GF-D8 (cell line): ENCODE measurements at places on chromosomes 11 and 22.

- DNase-seq, result no peak
Measured at GRCh38 chr22:47174096-47174495, 411.6 kb downstream of the TBC1D22A start.

- no peak for DNase-seq
Measured at GRCh38 chr11:76610371-76610770, 60.2 kb downstream of the LRRC32 start.

DNA sequence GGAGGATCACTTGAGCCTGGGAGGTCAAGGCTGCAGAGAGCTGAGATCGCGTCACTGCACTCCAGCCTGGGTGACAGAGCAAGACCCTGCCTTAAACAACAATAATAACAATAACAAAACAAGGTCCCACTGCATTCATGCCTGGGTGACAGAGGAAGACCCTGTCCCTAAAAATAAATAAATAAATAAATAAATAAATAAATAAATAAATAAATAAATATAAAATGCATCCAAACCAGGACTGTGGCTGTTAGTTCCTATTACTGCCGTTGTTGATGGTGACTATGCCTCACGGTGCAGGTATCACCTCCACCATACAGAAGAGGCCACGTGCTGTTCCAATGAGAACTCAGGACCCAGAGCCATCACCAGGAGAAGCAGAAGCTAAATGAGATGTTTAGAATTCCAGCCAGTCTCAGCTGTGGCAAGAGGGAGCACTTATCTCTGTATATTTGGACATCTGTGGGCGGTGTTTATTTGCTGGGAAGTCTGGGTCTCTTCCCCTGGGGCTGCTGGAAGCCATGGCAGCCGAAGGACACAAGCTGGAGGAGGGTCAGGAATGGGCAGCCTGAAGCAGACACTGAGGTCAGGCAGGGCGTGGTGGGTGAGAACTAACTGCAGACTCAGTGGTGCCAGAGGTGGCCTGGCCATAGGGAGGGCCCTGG lies 21.6 kb downstream of the C11orf86 start:
- no peak for DNase-seq

DNA sequence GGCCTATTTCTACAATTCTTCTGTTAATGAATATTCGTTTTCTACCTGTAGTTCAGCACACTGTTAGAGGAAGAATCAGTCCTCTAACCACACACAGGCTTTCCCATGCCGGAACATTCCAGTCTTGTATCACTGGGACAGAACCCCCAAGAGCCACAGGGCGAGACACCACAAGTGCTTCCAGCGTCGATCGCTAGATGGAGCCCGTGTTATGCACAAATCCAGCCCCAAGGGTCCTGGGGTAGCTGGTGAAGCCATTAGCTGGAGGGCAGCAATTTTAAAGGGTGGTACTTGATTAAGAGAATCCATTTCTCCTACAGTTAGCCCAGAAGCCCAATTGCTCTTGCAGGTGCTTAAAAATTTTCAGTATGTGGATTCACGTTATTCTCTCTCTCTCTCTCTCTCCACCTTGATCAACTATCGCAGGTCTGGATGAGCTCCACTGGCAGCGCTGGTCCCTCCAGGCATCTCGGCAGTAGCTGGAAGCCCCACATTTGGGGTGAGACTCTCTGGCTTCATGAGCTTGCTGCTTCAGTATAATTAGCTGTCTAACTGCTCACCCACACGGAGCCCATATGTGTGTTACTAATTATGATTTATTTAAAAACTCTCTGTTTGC lies 148.2 kb upstream of the SNX19 start:
- DNase-seq, result no peak

DNA sequence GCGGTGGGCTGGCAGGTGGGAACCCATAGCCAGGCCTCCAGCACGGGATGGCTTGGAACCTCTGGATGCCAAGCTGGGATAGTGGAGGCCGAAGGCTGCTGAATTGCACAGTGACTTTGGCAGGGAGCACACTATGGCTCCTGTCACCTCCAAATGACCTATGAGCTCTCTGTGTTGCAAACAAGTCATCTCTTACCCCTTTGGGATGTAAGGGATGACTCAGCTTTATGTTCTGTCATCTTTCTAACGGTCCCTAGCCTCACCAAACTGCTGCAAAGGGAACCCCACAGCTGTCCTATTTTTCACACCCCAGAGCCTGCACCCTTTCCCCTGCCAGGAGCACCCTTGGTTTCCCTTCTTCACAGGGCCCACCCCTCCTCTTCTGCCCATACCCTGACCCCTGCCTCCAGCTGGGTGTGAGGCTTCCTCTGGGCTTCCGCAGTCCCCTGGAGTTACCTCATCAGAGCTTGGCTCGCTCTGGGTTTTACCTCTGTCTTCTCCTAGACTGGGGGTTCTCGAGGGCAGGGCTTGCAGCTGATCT lies 2.7 kb upstream of the SCUBE1 start:
- DNase-seq, result peak; percentile 93

DNA sequence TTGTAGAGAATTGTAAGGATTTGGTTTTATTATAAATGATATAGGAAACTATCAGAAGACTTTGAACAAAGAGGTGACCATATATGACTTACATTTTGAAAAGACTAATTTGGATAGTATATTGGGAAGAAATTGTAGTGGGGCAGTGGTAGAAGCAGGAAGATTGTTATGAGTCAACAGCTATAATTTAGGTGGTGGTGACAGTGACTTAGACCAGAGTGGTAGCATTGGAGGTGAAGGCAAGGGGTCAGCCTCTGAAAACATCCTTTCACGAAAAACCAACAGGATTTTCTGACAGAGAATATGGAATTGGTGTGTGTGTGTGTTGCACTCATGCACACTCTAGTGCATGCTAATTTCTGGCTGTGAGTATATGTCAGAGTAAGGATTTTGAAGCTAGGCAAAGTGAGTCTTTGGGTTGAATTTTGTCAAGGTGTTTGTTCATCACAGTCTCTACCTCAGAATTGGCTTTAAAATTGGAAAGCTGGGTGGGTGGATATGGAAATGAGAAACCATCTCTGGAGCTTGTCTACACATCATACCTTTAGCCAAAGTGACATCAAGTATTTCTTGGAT lies 8.2 kb upstream of the HBE1 start:
- DNase-seq, result no peak

- DNase-seq, result no peak
Measured at GRCh38 chr11:126637795-126638175, 282.3 kb downstream of the ST3GAL4 start.

DNA sequence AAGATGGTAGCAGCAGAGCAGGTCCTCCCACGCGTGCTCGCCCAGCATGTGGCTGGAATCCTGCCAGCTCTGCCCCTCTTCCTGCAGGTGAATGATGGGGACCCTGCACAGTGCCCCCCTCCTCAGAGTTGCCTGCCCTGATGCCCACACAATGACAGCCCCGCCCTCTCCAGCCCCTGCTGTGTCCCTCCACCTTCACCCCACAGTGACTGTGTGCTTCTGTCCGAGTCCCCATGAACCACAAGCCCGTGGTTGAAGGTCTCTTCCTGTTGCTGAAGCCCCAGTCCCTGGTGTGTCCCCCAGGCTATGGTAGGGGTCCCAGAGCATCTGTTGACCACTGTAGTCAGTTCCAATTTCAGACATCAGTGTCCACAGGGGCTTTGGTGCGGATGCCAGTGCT lies 71.0 kb downstream of the BRD1 start:
- no peak for DNase-seq

DNA sequence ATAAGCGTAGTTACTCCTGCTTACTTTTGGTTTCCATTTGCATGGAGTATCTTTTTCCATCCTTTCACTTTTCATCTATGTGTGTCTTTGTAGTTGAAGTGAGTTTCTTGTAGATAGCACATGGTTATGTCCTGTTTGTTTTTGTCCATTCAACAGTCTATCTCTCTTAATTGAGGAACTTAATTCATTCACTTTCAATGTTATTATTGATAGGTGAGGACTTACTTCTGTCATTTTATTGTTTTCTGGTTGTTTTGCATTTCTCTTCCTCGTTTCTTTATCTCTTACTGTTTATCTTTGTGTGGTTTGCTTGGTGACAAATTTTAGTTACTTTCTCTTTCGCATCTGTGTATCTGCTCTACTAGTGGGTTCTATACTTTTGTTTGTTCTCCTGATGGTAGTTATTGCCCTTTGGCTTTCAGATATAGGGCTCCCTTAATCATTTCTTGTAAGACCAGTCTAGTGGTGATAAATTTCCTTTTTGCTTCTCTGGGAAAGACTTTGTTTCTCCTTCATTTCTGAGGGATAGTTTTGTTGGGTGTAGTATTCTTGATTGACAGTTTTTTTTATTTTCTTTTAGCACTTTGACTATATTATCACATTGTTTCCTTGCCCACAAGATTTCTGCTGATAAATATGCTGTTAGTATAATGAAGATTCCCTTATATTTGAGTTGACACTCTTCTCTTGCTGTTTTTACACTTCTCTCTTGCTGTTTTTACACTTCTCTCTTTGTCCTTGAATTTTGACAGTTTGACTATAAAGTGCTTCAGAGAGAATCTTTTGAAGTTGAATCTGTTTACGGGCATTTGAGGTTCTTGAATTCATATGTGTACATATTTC lies 9.0 kb upstream of the RAG1 start:
- no peak for DNase-seq

GRCh38 chr11:69308491-69308911 lies 14.5 kb downstream of the MYEOV start:
- no peak for DNase-seq

- DNase-seq, result no peak
Measured at GRCh38 chr11:46414879-46415278, 23.3 kb upstream of the CHRM4 start.

GRCh38 chr11:115926138-115926537 lies 421.9 kb upstream of the CADM1 start:
- no peak for DNase-seq

GRCh38 chr11:18890615-18891014 lies 48.6 kb downstream of the MRGPRX1 start:
- DNase-seq, result no peak

GRCh38 chr11:112811783-112812182 lies 149.4 kb upstream of the NCAM1 start:
- no peak for DNase-seq

GRCh38 chr11:90747057-90747456 lies 524.2 kb upstream of the CHORDC1 start:
- no peak for DNase-seq

DNA sequence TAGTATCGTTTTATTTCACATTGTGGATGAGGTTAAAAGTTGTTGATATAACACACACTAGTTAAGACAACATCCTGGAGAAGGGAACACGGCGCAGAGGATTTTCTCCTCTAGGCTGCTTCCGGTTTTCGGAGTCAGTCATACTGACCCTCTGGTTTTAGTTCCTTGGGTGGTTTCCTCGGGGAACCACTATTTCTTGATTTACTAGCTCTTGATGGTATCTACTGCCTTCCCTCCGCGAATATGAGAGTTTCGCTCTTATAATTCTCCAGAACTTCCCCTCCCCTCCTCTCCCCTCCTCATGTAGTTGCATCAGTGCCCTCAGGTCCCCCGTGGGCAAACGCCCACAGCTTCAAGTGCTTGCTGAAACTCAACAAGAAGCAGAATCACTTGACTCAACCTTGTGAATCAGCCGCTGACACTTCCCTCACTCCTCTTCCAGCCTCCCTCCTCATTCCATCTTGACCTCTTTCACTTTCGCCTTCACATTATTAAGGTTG lies 15.9 kb upstream of the APOBEC3A start:
- peak; percentile 51 for DNase-seq

GRCh38 chr11:44071157-44071556 lies 5.1 kb downstream of the ACCS start:
- DNase-seq, result no peak

- DNase-seq, result no peak
Measured at GRCh38 chr11:955154-956063, 29.7 kb downstream of the AP2A2 start.

- no peak for DNase-seq
Measured at GRCh38 chr11:73323464-73323863, 15.4 kb downstream of the ARHGEF17 start.

DNA sequence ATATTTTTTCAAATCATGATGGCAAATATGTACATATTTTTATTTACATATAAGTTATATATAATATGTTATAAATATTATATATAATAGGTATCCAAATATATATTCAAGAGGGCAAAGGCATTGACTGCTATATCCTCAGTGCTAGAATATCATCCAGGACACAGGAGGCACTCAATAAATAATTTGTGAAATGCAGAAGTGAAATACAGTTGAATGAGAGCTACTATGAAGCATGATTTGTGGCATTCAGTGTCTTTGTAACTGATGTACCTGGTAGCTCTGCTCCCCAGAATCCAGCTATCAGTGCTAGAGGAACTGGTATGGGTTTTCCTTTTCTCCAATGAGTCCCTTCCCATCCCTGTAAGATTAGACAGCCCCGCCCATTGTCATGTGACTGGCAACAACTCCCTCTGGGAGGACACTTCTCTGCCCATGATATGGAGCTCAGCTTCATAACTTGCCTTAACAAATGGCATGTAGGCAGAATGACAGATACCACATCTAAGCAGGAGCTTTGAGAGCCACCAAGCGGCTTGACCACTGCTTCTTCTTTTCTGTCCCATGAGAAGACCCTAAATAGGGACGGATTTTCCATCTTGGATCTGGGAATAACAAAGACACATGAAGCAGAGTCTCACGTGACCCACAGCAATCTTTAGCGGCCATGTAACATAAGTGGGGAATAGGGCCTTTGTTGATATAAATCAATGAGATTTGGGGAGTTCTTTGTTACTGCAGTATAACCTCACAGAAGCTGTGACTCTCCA lies 10.2 kb upstream of the CD82 start:
- DNase-seq, result no peak

GRCh38 chr11:128911239-128911638 lies 20.1 kb downstream of the KCNJ5 start:
- DNase-seq, result no peak

- DNase-seq, result no peak
Measured at GRCh38 chr22:33923660-33924246, 3.5 kb upstream of the LARGE1 start.

GRCh38 chr11:108959874-108960273 lies 295.0 kb downstream of the DDX10 start:
- no peak for DNase-seq

- DNase-seq, result no peak
Measured at GRCh38 chr22:19360300-19360792, 68.8 kb upstream of the CLTCL1 start.

DNA sequence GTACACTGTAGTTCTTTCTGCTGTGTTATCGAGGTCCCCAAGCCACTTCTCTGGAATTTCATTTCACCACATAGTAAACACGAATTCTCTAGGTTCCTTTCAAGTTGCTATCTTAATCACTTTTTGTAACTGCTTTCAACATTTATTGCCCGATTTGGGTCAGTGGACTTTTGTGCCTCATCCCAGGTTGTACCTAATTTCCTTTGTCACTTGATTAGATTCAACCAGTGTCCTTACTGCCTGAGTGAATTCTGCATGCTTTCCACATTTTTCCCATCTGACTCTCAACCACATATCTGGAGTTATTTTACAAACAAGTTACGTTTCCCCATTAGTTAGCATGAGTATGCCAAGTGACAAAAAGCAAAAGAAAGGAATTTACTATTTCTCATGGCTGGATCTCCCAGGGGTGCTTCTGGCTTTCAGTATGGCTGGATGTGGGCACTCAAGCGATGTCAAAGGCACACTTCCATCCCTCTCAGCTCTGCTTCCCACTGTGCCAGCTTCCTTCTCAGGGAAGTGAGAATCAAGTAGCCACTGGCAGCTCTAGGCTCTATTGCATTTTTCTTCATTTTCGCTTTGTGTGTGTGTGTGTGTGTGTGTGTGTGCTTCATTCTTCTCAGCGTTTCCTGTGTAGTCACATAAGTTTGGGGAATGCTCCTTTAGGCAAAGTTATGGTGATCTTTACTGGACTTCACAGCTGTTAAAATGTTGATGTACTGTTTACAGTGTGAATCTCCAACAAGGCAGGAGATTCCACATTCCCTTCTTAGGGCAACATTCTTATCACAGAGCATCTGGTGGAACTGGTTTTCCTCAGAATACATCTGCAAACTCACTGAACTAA lies 128.9 kb downstream of the DBX1 start:
- DNase-seq, result no peak

GRCh38 chr11:60835534-60835846 lies 6.4 kb upstream of the CCDC86 start:
- DNase-seq, result no peak
